Activated naive CD4-positive, alpha-beta T cell treated with anti-CD3 and anti-CD28 coated beads for 36 hours (primary cell): ENCODE measurements at places on chromosomes 4 and X. TPM values are rescaled to one million over a fixed set of nuclear protein-coding genes. Genes with fewer than 3 reads are reported as not detected.

The STBD1 gene
- total RNA-seq: not detected

The PRR32 gene
- total RNA-seq: not detected

The HSFX2 gene
- not detected for total RNA-seq

The ZDHHC15 gene
- total RNA-seq: 0.21 TPM

The MND1 gene
- total RNA-seq: 51.3 TPM

The GPR173 gene
- total RNA-seq: not detected

The MAGEB16 gene
- not detected for total RNA-seq

The CTAG1B gene
- not detected for total RNA-seq

The PDGFRA gene
- not detected for total RNA-seq

The ANXA10 gene
- not detected for total RNA-seq

The FGFRL1 gene
- total RNA-seq: 8.0 TPM

The MAP7D2 gene
- 0.69 TPM for total RNA-seq

The MAPK10 gene
- not detected for total RNA-seq

The ATP8A1 gene
- 27.6 TPM for total RNA-seq

The EPGN gene
- not detected for total RNA-seq

The MAN2B2 gene
- total RNA-seq: 12.7 TPM
